ENCODE measurements at places on chromosomes 4 and X.

DNA sequence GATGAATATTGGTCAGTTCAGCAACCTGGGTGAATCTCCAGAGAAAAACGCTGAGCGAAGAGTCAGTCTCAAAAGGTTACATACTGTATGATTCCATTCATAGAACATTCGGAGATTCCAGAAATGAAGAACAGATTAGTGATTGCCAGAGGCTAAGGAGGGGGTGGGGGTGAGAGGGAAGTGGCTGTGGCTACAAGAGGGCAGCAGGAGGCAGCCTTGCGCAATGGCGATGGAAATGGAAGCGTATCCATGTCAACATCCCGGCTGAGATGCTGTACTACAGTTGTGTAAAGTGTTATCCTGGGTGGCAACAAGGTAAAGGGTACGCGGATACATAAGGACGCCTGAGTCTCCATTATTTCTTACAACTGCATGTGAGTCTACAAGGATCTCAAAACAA lies 18.0 kb downstream of the LYAR start:
- no peak for DNase-seq

DNA sequence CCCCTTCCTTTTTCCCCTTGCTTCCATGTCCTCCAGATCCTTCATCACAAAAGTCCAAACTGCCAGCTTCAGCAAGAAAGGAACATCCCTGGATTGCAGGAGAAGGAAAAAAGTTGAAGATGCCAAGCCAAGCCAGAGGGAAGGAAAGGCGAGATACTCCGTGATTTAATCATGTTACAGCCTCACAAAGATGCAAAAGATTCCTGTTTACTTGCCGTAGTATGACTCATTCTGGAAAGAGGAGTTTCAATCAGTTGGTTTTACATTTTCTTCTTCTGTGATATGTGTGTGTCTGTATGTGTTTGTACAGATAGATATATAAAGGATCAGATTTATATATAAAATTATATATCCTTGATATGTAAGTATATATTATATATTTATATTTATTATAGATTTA lies 69.3 kb downstream of the BTC start:
- no peak for DNase-seq

GRCh38 chr4:128823025-128823661 lies 13.6 kb downstream of the JADE1 start:
- peak; percentile 98 for DNase-seq

GRCh38 chrX:132407691-132408090 lies 81.1 kb downstream of the MBNL3 start:
- no peak for DNase-seq

DNA sequence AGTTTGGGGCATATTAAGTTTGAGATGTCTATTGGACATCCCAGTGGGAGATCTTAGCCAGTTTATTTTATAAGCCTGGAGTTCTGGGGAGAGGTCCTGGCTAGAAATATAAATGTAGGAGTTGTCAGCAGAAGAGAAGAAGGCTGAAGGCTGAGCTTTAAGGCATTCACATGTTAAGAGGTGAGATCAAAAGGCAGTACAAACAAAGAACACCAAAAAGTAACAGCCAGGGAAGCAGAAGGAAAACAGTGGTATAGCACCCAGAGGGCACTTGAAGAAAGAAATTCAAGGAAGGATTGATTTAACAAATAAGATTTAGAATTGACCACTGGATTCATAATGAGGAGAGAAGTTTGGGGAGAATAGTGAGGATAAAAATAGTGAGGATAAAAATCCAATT lies 141.2 kb upstream of the ATOH1 start:
- no peak for DNase-seq

- DNase-seq: no peak
Observed at GRCh38 chr4:26727844-26728243, 132.8 kb upstream of the STIM2 start.

GRCh38 chr4:153822316-153822715 lies 33.4 kb upstream of the SFRP2 start:
- no peak for DNase-seq

GRCh38 chrX:148878371-148878770 lies 378.0 kb downstream of the AFF2 start:
- peak; percentile 84 for DNase-seq

Data from fibroblast of skin of back (primary cell).